NCI-H1092 (cell line): ENCODE measurements at places on chromosomes 3 and 15.

DNA sequence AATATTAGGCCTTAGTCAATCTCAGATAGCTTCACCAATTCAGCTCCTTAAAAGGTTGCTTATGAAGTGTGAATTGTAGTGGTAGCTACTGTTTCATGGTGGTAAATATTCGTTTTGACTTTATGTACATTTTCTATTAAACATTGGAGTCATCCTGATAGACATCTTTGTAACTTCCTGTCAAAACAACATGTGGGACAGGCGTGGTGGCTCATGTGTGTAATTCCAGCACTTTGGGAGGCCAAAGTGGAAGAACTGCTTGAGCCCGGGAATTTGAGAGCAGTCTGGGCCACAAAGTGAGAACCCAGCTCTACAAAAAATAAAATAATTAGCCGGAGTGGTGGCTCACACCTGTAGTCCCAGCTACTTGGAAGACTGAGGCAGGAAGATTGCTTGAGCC, 2.0 kb upstream of the TRIM59 start:
- no peak for DNase-seq

- no peak for DNase-seq
Measured at GRCh38 chr15:100372739-100373119, 31.0 kb upstream of the ADAMTS17 start.

DNA sequence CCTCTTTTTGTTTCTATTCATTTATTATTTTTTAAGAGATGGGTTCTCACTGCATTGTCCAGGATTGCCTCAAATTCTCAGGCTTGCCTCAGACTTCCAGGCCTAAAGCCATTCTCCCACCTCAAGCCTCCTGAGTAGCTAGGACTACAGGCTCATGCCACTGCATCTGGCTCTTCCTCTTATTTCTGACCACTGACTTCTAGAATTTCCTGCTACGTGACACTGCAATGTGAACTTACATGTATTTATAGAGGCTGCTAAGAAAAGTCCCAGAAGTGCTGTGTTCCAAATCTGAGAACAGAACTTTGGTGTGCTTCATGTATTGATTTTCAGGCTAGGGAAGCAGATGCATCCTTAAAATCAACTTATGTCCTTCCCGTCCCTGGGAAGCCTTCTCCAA, 407.4 kb downstream of the RSL24D1 start:
- no peak for DNase-seq

GRCh38 chr3:141150081-141150830, 81.4 kb upstream of the PXYLP1 start:
- DNase-seq, result no peak

- peak; percentile 90 for DNase-seq
Measured at GRCh38 chr3:123076496-123077418, 9.9 kb downstream of the PDIA5 start.

GRCh38 chr15:24621630-24622215, 53.9 kb upstream of the NPAP1 start:
- DNase-seq, result no peak

DNA sequence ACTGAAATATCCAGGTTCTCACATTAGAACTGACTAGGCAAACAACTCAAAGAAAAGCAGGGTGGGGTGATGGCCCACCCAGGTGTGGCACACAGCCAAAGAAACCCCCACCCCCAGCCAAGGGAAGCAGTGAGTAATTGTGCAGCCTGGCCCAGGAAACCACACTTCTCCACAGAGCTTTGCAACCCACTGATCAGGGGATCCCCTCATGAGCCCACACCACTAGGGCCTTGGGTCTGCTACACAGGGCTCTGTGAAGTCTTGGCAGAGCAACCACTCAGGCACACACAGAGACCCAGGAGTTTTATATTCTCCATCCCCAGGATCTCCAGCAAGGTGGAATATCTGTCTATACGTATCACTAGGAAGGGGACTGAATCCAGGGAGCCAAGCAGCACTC, 22.2 kb upstream of the TRIM42 start:
- DNase-seq, result no peak

DNA sequence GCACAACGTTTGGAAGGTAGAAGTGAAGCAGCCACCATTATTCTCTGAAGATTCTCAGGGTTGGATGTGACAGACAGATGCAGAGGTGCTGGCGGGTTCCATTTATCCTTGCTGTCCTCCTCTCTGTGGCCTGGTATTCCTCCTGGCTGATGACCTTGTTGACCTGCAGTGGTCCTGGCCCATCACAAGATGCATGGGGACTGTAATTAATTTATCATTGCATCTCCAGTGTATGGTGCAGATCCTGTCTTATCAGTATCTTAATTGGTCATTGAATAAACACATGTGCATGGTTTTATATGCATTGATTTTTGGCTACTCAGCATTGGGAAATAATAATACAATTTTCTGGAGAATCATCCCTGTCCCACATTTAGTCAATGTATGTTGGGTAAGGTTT, 259.4 kb upstream of the LRRFIP2 start:
- no peak for DNase-seq

GRCh38 chr3:150739877-150740645, 22.9 kb downstream of the SIAH2 start:
- no peak for DNase-seq

GRCh38 chr15:73370151-73370550, 1.4 kb upstream of the HCN4 start:
- DNase-seq, result no peak

GRCh38 chr3:29410660-29411405, 130.0 kb downstream of the RBMS3 start:
- DNase-seq, result no peak

DNA sequence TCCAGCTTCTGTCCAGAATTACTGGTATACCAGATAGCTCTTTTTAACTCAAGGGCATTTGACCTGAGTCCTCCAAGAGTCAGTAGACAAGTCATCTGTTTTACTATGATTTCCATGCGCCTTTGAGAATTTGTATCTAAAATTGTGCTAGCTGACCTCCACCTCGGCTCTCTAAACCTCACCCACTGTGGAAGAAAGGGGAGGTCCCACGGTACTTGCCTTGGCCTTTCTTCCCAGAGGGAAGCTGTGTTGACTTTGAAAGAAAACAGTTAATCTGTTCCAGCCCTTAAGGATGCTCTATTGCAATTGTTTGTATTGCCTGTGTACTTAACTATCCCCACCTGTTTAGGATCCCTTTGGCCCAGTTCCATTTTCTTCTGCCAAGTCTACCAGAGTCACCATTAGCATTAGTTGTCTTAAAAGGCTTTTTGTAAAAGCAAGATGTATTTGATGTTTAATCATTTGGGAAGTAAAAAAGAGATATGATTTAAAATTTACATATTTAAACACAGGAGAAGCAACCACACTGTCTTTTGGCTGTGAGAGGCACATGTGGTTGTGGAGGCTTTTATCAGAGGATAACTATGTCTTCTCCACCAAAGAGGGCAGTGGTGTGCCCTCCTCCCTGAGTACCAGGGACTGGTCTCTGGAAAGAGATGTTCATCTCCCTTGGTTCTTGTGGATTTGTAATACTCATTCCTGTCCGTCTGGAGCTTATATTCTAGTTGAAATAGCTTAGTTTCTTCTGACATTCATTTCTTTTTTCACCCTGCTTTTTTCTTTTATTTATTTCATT, 88.8 kb downstream of the CRTC3 start:
- DNase-seq, result peak; percentile 61

- DNase-seq, result no peak
Measured at GRCh38 chr3:111723293-111724215, 128.4 kb upstream of the ZBED2 start.

DNA sequence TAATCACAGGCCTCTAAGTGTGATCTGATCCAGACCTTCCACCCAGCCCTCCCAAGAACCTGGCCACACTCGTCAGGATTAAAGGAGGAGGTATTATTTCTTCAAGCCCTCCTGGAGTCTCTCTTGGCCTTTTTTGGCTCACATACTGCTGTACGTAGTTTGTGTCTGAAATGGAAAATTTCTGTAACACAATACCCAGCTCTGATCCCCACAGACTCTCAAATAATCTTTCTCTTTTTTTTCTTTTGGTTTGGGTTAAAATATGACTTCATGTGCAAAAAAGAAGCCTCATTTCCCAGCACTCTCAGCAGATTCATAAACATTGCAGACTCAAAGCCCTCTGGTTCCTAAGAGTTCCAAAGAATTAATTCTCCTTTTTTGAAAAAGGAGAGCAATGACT, 96.5 kb upstream of the PHLDB2 start:
- DNase-seq, result no peak

DNA sequence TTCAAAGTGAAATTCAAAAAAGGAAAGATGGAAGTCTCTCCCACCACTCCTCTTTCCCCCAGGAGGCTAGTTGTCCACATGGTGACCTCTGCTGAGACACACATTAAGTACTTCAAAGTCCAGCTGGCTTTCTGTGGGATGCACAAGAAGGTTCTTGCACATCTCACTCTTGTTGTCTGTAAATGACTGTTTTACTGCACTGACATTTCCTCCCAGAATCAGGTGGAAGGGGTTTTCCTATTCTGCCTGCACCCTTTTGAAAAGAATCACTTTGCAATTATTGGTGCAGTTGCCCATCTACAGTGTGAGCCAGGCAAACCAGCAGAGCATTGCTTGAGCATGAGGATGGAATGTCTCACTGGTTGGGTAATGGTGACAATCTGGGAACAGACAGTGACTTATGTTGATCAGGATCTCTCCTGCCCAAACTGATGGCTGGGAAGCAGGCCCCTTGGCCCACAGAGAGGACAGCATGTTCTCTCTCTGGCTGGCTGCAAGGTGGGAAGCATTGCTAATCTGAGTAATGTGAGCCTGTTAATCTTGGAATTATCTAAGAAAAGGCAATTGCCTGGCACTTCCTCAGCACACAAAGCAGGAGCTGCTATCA, 347.7 kb upstream of the SATB1 start:
- no peak for DNase-seq

DNA sequence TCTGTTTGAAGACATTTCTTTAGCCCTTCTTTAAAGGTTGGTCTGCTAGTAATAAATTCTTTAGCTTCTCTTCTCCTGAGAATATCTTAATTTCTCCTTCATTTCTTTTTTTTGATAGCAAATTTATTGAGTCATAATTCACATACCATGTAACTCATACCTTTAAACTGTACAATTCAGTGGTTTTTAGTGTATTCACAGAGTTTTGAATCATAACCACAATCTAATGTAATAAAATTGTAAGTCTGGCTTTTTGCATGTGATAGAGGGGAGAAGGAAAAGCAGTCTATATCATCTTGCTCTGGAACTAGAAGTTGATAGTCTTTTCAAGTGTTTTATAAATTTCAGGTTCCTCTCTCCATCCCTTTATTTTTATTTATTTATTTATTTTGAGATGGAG, 81.3 kb downstream of the APBA2 start:
- no peak for DNase-seq

- no peak for DNase-seq
Measured at GRCh38 chr3:42668413-42668760, 14.9 kb downstream of the ZBTB47 start.

DNA sequence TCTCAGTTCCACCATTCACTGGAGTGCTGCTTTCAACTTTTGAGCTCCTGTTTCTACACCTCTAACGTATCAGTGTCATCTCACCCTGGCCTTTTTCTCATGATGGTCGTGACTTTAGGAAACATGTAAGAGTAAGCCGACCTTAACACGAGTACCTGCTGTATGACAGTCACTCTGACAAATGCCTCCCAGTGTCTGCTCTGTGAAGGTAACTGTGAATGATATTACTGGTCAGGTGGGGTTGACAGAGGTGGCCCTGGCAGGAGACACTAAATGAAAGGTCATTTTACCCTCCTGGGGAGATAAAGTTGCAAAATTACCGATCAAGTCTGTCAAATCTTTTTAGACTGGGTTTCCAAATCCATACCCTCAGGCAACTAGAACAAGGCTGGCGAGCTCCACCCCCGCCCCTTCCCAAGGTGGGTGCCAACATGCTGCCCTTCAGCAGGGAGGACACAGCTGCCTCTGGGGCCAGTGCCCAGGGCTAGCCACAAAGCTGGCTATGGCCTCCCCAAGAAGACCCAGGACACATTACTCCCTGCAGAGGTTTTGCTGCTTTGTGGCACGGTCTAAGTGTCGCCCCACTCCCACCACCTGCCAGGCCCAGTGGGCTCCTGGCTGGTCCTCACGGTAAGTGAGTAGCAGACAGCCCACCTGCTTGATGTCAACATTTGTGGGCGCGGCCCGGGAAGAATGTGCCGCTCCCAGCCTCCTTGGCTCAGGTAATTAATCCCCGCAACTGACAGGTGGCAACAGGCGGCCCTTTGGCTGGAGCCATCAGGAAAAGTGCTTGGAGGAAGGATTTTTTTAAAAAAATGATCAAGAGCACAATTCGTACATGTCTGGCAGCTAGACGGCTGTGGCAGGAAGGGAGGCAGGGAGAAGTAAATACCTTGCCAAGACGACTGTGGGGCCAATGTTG, 211.8 kb downstream of the TP63 start:
- no peak for DNase-seq

GRCh38 chr3:159971311-159971710, 17.3 kb upstream of the IL12A start:
- no peak for DNase-seq

GRCh38 chr3:58557491-58557890, 19.7 kb downstream of the FAM107A start:
- no peak for DNase-seq

GRCh38 chr3:8371960-8372463, 129.6 kb upstream of the LMCD1 start:
- DNase-seq, result no peak

- no peak for DNase-seq
Measured at GRCh38 chr15:34514251-34514670, 69.2 kb downstream of the GOLGA8B start.

GRCh38 chr15:90031231-90031791, 30.2 kb downstream of the ZNF710 start:
- DNase-seq, result no peak

GRCh38 chr15:100880139-100880896, 687 bp downstream of the ALDH1A3 start:
- no peak for DNase-seq

DNA sequence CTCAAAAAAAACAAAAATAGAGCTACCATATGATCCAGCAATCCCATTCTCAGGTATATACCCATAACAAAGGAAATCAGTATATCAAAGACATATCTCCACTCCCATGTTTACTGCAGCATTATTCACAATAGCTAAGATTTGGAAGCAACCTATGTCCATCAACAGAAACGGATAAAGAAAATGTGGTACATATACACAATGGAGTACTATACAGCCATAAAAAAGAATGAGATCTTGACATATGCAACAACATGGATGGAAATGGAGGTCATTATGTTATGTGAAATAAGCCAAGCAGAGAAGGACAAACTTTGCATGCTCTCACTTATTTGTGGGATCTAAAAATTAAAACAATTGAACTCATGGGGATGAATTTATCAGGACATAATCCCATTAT, 19.6 kb downstream of the PEAK1 start:
- DNase-seq, result no peak
